ENCODE measurements at places on chromosomes 2 and 18. TPM values are rescaled to one million over a fixed set of nuclear protein-coding genes. Genes with fewer than 3 reads are reported as not detected.

SULT1C2 gene
- total RNA-seq = 0.28 TPM

DNA sequence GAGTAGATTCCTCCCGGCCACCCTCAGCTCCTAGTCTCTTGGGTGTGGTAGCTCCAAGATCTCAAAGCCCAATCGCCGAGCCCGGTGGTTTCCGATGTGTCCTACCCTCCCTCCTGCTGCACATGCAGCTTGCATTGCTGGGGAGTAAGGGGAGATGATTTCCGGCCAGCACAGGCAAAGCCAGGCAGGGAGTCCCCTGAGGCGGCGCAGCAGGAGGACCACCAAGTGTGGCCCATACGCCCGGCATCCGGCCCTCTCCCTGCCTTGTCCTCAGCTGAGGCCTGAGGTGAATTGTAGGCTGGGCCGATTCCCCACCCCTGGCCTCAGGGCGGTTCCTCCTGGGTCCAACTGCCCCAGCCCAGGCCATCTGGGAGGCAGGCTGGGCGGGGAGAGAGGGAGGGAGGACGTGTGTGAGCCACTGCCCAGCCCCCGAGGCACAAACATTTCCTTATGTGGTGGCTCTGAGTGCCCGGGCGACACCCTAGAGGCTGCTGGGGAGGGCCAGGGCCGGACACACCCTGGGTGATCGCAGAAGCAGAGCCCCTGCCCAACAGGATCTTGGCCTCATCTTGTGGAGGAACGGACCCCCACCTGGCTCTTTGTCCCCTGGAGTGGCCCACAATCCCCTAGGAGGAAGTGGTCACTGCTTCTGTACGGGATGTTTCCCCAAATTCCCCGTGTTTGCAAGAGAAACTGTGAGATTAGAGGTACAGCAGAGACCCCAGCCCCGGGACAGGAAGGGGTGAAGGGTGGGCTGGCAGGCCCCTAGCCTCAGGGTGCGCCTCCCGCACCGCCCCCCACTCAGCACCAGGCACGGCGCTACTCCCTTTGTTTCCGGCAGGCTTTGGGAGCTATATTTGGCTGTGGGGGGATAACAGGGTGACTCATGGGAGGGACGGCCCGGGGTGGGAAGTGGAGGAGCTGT lies 41.9 kb upstream of the PTMA start:
- peaks cover 20% of the 10 kb centered on the region for H3K4me1 ChIP-seq
- H3K27me3 ChIP-seq = no peaks in the 10 kb centered on the region
- DNase-seq = peak; percentile 92
- no peaks in the 10 kb centered on the region for H3K36me3 ChIP-seq
- H3K4me3 ChIP-seq = peak overlapping the region; percentile 32

TDRD15 gene
- total RNA-seq = not detected

DNA sequence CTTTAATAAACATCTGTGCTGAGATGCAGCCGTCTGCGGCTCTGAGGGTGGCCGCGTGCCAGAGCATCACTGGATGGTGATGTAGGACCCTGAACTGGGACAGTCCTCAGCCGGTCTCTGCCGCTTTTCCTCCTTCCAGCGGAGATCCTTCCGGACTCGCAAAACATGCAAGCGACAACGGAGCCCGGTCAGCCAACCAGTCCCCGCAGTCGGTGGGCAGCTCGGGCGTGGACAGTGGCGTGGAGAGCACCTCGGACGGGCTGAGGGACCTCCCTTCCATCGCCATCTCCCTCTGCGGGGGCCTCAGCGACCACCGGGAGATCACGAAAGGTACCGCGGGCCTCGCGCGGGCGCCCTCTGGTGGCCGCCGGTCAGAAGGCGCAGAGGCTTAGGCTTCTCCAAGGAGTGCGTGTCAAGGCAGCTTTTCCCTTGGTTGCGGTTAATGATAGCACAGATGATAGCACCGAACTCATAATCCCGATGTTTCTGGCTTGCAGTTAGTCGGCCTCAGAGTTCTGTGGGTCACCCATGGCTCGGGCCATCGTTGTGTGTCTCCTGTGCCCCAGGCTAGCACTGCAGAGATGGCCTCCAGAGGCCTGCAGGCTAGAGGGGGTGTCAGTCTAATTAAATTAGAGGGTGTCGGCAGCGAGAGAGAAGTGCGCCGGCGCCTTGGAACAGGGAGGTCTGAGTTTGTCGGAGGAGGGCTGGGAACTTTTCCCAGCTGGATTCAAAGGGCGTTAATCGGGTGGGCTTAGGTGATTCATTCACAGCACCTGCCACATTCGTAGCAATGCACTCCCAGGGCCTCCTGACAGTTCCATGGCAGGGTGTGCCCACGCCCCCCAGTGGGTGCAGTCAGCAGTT lies 38.5 kb downstream of the LPIN1 start:
- peak; percentile 74 for DNase-seq
- no peaks in the 10 kb centered on the region for H3K4me1 ChIP-seq
- no peaks in the 10 kb centered on the region for H3K36me3 ChIP-seq

RBM44 gene
- total RNA-seq = 0.34 TPM

Measured in neural progenitor cell (in vitro differentiated cells).